Pancreas (tissue), 10 donors: ENCODE measurements at places on chromosomes 1 and 21.

DNA sequence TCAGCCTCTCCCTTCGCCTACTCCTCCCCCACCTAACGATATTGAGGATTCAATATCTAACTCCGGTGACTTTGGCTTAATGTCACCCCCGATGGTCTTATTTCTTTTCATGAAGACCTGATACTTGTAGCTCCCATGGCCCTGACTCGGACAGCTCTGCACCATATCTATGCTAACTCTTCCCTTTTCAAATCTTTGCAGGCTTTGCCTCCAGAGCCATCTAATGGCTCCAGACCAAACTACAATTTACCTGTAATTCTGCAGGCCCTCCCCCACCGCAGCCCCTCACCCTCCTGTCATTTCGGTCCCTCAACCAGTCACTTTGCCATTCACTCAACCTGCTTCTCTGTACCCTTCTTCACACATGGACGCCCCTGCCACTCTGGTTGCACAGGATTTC is 7.9 kb upstream of the GSTM5 start:
- no peak for DNase-seq
- H3K4me1 ChIP-seq: no peaks in the 10 kb centered on the region
- no peaks in the 10 kb centered on the region for H3K27me3 ChIP-seq
- no peak overlapping the region for H3K27ac ChIP-seq
- H3K4me3 ChIP-seq: no peak overlapping the region
- no peaks in the 10 kb centered on the region for H3K36me3 ChIP-seq

GRCh38 chr21:37553078-37553481 is 186.5 kb downstream of the DYRK1A start:
- no peaks in the 10 kb centered on the region for H3K27me3 ChIP-seq
- H3K36me3 ChIP-seq: no peaks in the 10 kb centered on the region
- no peaks in the 10 kb centered on the region for H3K4me1 ChIP-seq
- DNase-seq: no peak
- no peak overlapping the region for H3K4me3 ChIP-seq

DNA sequence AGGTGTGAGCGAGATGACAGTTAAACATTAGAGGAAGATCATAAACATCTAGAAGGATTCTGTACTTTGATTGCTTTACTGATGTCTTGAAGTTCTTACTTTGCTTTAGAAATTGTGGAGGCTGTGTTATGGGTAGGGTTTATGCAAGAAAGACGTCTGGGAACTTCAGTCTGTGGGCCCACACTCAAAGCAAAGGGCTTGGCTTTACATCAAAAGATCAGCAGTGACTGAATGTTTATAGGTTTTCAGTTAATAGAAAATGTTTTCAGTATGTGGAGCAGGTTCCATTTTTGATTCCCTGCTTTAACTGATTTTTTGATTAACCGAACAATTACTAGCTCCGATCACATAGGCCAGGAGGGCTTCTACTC is 31.9 kb downstream of the PEX14 start:
- no peaks in the 10 kb centered on the region for H3K27me3 ChIP-seq
- no peak overlapping the region for H3K4me3 ChIP-seq
- H3K27ac ChIP-seq: no peak overlapping the region
- peaks cover 9% of the 10 kb centered on the region for H3K4me1 ChIP-seq

DNA sequence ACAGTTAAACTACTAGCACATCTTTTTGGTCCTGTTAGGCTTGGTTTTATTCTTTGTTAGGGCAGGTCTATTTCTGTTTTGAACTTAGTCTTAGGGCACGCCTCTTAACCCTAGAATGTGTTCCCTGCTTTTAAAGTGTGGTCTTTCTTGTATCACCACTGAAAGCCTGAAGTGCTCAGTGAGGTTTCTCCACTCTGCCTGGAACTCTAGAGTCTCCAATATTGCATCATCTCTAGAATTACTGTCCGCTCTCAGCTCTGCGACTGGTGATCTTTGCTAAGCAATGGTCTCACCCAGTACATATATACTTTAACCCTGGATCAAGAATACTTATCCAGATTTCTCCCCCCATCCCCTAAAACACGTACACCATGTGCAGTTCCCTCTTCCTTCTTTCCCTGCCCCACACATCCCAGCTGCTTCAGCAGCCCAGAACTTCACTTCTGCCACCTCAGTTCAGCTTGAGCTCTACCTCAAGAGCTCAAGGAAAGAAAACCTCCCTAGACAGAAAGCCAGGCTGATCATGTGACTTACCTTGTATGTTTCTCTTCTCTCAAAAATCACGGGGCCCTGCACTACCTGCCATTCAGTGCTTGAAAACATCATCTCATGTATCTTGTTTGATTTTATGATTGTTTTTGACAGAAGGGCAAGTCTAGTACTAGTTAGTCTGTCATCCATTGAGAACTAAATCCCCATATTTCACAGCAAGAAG is 59.9 kb downstream of the TENT5C start:
- H3K4me1 ChIP-seq: no peaks in the 10 kb centered on the region
- no peak overlapping the region for H3K27ac ChIP-seq
- no peaks in the 10 kb centered on the region for H3K27me3 ChIP-seq
- H3K36me3 ChIP-seq: no peaks in the 10 kb centered on the region

GRCh38 chr1:38624336-38625039 is 235.1 kb downstream of the RRAGC start:
- H3K4me1 ChIP-seq: no peaks in the 10 kb centered on the region
- H3K36me3 ChIP-seq: no peaks in the 10 kb centered on the region
- H3K27me3 ChIP-seq: no peaks in the 10 kb centered on the region
- H3K27ac ChIP-seq: no peak overlapping the region
- H3K4me3 ChIP-seq: no peak overlapping the region

DNA sequence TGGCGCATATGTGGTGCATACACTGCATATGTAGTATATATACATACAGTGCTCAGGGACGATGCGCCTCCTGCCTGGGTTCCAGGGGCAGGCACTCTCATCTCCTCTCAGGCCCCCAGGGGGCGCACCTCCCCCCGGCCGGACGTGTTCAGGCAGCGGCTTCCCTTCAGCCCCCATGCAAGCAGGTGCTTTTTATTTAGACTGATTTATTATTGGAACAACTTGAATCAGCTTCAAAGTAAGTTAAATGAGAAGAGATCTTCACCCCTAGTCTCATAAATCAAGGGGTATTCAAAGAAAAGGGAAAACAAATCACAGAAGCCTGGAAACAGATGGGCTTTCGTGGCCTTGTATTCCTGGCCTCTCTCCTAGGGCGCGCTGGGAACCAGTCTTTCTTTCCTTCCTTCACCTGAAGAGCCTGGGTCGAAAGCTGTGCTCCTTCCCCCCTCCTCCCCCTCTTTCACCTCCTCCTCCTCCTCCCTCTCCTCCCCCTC is 64.6 kb downstream of the UBIAD1 start:
- no peak overlapping the region for H3K27ac ChIP-seq
- DNase-seq: no peak
- no peaks in the 10 kb centered on the region for H3K36me3 ChIP-seq
- H3K27me3 ChIP-seq: no peaks in the 10 kb centered on the region
- H3K4me3 ChIP-seq: no peak overlapping the region

DNA sequence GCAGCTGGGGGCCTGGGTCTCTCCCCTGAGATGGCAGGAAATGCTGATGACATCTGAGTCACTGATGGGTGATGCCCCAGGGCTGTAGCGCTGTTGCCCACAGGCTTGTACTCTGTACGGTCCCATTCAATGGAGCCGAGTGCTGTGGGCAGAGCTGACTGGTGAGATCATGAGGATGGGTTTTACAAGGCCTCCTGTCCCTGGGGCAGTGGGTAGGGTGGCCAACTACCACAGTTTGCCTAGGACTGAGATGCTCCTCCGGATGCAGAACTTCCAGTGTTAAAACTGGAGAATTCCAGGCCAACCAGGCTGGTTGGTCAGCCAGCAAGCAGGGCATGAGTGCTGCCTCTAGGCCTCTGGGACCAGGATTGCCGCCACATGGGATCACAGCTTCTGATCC is 9.2 kb downstream of the PHLDA3 start:
- no peaks in the 10 kb centered on the region for H3K27me3 ChIP-seq
- H3K4me1 ChIP-seq: no peaks in the 10 kb centered on the region
- no peak overlapping the region for H3K4me3 ChIP-seq
- no peaks in the 10 kb centered on the region for H3K36me3 ChIP-seq

GRCh38 chr1:226541631-226542622 is 6.6 kb upstream of the STUM start:
- DNase-seq: peak; percentile 63
- H3K4me1 ChIP-seq: peaks cover 18% of the 10 kb centered on the region
- H3K27me3 ChIP-seq: no peaks in the 10 kb centered on the region
- H3K4me3 ChIP-seq: no peak overlapping the region

DNA sequence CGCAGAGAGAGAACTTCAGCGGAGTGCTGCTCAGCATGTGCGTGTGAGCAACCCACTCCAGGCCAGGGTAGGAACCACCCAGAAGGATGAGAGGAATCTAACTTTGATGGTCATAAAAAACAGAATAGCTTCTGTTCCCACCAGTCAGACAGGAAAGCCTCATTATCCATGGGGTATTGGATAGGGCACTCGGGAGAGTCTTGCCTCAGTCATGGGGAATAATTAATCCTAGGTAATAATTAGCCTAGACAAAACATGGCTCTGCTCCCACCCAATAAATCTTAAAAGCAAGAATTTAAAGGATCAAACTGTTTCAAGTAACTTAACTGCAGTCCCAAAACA is 35.3 kb downstream of the LDLRAD1 start:
- H3K27ac ChIP-seq: peak overlapping the region; percentile 56
- H3K27me3 ChIP-seq: no peaks in the 10 kb centered on the region
- DNase-seq: no peak
- H3K4me3 ChIP-seq: peak overlapping the region; percentile 42
- H3K4me1 ChIP-seq: peaks cover 7% of the 10 kb centered on the region

DNA sequence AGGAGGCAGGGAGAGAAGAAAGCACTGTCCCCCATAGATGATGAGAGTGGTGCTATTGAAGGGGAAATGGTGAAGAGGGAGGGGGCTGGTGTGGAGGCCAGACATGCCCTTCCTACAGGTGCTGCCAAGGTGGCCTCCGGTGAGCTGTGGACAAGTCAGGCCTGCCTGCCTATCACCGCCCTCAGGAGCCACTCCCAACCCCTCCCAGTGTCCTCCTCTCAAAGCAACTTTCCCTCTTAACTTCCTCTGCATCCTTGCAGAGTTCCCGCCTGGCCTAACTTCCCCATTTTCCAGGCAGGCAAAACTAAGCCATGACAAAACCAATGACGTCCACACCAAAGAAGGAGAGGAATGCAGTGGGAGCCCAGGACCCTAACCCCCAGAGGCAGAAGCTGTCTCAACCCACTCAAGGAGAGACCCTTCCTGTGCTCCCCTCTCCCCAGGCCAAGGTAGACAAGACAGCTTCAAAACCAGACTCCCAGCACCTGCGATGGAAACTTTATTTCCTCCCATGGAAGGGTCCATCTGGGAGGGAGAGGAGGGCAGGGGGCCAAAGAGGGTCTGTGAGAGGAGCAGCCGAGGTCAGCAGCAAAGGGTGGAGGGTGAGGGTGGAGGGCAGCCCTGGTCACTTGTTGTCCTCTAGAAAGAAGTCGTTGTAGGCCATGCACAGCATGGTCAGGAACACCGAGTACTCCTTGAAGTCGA is 1.0 kb upstream of the S100A6 start:
- no peaks in the 10 kb centered on the region for H3K4me1 ChIP-seq
- no peaks in the 10 kb centered on the region for H3K27me3 ChIP-seq
- no peak overlapping the region for H3K4me3 ChIP-seq
- H3K27ac ChIP-seq: peak overlapping the region; percentile 78
- H3K36me3 ChIP-seq: no peaks in the 10 kb centered on the region
- DNase-seq: no peak

DNA sequence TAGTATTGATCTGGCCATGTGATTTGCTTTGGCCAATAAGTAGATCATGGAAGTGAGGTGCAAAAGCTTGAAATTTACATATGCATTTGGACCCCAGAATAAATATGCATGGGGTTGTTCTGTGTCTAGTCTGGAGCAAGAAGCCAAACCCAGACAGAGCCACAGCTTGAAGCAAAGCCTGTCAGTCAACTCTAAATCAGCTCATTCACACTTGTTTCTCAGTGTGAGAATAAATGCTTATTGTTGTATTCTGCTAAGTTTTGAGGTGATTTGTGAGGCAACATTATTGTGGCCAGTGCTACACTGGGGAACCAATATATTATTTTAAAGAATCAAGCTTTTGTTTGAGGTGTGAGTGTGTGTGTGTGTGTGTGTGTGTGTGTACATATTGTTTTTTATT is 12.2 kb upstream of the PGLYRP3 start:
- H3K4me1 ChIP-seq: no peaks in the 10 kb centered on the region
- no peak for DNase-seq
- no peaks in the 10 kb centered on the region for H3K36me3 ChIP-seq
- H3K4me3 ChIP-seq: no peak overlapping the region
- no peak overlapping the region for H3K27ac ChIP-seq

DNA sequence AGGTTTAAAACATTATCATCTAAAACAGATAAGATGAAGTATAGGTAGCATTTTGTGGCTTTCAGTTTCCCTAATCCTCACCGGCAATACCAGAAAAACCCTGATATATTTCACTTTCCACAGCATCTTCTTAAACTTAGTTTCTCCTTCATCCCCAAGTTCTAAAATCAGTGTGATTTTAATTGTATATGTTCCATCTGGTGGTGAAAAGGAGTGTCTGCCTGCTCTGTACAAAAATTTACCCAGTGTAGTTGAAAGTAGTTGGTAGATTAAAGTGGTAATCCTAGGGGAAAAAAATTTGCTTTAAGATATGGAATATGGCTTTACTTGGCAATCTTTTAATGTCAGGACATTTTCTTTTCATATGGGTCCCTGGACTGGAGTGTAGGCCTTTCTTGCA is 74.3 kb downstream of the CEP350 start:
- H3K4me3 ChIP-seq: no peak overlapping the region
- H3K4me1 ChIP-seq: no peaks in the 10 kb centered on the region
- H3K27me3 ChIP-seq: no peaks in the 10 kb centered on the region
- no peaks in the 10 kb centered on the region for H3K36me3 ChIP-seq

GRCh38 chr1:236608930-236609726 is 4.8 kb upstream of the HEATR1 start:
- no peaks in the 10 kb centered on the region for H3K27me3 ChIP-seq
- no peaks in the 10 kb centered on the region for H3K36me3 ChIP-seq
- DNase-seq: peak; percentile 66
- H3K4me1 ChIP-seq: peaks cover 11% of the 10 kb centered on the region

DNA sequence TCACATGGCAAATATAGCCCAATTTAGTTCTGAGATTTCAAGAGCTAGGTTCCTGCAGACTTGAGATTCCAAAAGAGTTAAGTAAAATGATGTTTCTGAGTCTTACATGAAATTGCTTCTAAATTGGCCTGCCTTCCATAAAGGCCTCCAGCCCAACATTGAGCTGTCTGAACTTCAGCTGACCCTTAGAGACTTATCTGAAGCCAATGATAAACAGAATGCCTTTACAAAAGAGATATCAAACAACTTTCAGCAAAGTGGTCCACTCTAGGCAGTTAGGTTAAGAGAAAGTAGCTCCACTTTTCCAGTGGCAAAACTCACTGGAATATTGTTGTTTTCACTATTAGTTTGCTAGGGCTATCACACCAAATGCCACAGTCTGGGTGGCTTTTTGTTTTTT is 6.3 kb upstream of the RC3H1 start:
- no peak overlapping the region for H3K27ac ChIP-seq
- no peaks in the 10 kb centered on the region for H3K36me3 ChIP-seq
- H3K27me3 ChIP-seq: no peaks in the 10 kb centered on the region
- no peak for DNase-seq

DNA sequence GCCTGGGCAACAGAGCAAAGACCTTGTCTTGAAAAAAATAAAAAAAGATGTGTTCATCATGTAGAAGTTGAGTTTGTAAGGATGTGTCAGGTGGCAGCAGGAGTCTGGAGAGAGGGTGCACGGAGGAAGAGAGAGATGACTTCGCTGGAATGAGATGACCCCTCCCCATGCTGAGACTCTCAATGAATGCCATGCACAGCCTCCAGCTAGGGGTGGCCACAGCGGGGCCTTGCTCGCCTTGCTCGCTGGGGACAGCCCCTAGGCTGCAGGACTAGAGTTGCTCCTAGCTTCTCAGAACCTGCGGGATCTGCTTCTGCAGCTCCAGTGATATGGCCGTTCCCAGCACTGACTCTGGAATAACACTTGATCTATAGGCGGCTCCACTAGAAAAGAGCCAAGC is 6.6 kb upstream of the C2CD2 start:
- no peak for DNase-seq
- no peak overlapping the region for H3K4me3 ChIP-seq
- H3K4me1 ChIP-seq: no peaks in the 10 kb centered on the region
- no peaks in the 10 kb centered on the region for H3K27me3 ChIP-seq
